ENCODE measurements at places on chromosomes 5 and 9.
A peak's percentile ranks its signal among the peaks of the same experiment; 100 is the strongest.

DNA sequence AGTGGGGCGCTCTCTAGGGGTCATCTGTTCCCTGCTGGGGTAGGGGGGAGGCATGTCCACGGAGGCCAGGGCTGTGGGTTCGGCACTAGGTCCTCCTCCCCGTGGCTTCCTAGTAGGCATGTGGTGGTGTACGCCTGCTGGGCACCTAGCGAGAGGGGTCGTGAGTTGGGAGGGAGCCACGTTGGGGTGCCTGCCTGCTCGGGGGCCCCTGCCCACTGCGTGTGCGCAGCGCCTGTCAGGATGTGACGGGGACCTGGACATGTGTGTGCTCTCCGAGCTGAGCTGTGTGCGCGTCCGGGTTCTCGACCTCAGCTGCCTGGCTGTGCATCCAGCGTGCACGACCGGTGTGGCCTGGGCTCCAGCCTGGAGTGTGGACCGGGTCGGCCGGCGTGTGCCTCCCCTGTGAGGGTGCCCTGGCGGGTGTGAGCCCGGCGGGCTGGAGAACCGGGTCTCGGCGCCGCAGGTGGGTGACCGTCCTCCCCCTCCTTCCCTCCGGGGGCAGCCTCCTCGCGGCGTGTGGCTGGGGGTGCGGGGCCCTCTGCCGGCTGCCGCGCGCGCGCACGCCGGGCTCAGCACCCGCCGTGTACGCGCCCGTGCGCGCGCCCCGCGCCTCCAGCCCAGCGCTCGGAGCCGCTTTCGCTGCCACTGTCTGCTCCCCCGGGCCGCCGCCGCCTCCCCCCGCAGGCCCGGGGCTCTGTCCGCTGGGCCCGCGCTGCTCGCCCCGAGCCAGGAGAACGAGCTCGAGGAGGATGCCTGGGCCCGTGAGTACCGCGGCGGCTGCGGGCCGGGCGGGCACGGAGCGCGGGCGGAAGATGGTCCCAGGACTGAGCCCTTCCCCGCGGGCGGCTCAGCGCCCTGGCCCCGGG is at the start of gene PRR7:
Gene PRR7, plus strand, starts transcription at position 615 of the 866 bp plus-strand sequence. CDS start 8,254 bp downstream, outside the sequence.
- no peak for DNase-seq

DNA sequence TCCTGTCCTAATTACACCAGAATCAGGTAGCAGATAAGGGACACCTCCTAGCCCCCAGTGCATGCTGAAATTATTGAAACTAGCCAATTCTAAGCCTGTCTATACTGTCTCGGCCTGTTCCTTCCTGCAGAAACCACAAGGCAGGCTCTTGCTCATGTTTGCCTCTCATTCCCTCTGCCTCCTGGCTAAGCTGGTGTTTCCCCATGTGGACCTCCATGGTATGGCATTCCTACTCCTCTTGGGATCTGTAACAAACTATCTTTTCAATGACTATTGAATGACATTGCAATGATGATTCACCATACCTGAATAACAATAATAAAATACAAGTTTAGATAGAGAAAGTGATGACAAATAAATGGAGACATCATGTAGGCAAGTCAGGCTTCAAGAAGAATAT is 35.6 kb upstream of the ADAMTS16 start:
- no peak for DNase-seq

GRCh38 chr9:71121275-71122021 is at the start of gene TRPM3:
Gene TRPM3, minus strand, starts transcription at chr9:71121621. Its CDS starts 267 bp downstream, at chr9:71121354.
- DNase-seq: no peak

- no peak for DNase-seq
Measured at GRCh38 chr9:25003686-25004085, 458.0 kb upstream of the IZUMO3 start.

GRCh38 chr5:6359555-6360322 is 18.6 kb downstream of the MED10 start:
- DNase-seq: no peak

DNA sequence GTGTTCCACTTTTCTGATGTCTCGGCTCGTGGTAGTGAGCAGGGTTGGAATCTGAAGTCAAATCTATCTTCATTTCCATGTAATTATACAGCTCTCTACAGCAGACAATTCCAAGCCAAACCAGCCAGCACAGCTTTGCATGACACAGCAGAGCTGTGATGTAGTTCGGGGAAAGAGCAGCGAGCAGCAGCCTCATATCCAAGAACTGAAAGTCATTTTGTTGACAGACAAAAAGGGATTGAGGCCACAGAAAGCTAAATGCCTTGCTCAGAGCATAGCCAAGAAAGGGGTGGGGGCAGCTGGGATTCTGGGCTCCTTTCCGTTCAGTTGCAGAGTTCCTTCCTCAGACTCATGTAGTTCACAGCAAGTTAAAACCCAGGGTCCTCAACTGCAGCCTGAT is 32.1 kb downstream of the LCP2 start:
- peak; percentile 86 for DNase-seq

- DNase-seq: no peak
Measured at GRCh38 chr5:142982821-142983200, 212.6 kb downstream of the ARHGAP26 start.

GRCh38 chr5:56048124-56048523 is 53.4 kb upstream of the IL6ST start:
- no peak for DNase-seq

DNA sequence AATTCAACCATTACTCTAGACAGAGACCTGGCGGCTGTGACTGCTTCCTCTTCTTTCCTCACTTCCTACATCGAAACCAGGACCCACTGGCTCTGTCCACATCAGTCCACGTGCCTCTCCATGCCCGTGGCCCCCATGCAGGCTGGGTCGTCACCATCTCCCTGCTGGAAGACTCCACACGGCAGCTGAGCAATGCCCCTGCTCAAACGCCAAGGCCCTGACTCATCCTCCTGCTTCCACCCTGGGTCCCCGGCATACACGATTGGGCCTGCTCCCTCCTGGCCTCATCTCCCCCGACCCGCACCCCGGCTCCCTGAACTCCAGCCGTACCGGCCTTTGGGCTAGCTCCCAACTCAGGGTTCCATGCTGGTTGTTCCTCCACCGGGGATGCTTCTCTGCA is 67.2 kb upstream of the IER5L start:
- DNase-seq: no peak

DNA sequence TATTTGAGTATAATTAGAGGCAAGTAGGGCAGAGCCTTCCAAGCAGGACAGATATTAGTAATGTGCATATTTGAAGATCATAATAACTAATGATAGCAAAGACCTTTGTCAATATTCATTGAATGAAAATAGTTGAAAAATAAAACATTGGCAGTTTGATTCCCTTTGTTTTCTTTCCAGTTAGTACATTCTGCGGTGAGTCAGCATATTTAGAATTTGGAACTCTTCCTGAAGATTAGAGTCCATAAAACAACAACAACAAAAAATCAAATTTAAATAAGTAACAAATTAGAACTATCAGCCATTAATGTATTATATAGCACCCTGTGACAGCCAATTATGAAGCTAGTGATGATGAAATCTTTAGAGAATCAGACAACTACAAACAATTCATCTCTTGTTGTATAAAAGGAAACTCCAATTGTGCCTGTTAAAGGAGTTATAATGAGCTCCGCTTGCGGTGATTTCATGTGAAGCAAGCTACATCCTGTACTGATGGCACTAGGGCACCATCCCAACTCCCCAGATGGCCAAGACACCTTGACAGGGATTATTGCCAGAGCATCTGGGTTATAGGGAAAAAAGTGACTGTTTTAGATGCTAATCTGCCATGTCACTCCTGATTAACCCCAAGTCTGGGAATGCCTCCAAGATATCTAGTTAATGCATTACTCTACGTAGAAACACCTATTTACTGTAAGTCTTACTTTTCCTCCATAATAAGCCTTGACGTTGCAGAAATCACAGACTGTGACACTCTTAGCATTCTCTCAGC is 6.8 kb downstream of the IFNA8 start:
- no peak for DNase-seq

- no peak for DNase-seq
Measured at GRCh38 chr9:95874989-95875304, 544 bp upstream of the ERCC6L2 start.

DNA sequence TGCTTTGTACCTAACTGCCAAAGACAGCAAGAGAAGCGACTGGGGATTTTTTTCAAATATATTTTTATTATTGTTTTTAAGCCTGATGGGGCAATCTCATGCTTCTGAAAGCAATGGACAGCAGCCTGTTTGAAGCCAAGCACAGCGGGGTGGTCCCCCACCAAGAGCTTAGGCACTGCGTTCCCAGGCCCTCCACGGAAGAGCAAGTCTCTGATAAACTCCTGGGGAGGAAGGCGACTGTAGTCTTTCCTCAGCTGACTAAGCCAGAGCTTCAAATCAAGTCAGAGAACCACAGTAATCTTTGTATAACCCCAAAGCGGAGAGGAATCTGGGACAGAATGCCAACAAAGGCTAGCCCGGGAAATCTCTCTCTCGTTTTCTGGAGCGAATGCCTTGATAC is 54.4 kb downstream of the ARSB start:
- DNase-seq: no peak

DNA sequence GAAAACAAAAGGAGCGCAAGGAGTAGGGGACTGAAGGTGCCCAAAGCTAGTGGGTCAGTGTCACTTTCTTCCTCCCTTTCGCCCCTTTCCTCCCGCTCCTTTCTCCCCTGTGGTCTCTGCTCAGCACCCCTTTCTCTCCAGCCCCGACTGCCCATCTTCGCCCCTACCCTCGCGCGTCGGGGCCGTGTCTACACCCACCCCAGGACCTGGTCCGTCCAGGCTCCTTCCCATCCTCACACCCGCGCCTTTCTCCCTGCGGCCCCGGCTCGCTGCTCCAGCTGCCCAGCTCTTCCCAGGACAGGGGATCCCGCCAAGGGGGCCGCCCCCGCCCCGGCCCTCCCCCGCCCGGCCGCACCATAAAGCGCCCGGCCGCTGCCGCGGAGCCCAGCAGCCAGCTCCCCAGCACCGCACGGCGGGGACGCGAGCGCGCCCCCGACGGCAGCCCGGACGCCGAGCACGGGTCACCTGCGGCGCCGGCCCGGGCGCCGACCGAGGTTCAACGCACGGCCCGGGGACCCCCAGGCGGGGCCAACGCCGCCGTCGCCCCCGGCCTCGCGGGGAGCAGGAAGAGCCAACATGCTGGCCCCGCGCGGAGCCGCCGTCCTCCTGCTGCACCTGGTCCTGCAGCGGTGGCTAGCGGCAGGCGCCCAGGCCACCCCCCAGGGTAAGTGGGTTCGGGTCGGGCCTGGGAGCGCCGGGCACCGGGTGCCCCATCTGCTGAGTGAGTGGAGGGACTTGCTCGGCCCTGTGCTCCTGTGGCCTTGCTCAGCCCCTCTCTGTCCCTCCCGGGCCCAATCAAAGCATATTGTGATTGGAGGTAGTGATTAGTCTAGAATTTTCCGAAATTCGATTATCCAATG is at the start of gene THBS4:
Gene THBS4, plus strand, starts transcription at position 387 of the 860 bp plus-strand sequence. Its CDS starts 190 bp downstream, at position 577.
- no peak for DNase-seq

GRCh38 chr9:131067625-131068024 is 28.7 kb upstream of the AIF1L start:
- no peak for DNase-seq

GRCh38 chr5:40781843-40782409 is 16.2 kb downstream of the PRKAA1 start:
- no peak for DNase-seq

DNA sequence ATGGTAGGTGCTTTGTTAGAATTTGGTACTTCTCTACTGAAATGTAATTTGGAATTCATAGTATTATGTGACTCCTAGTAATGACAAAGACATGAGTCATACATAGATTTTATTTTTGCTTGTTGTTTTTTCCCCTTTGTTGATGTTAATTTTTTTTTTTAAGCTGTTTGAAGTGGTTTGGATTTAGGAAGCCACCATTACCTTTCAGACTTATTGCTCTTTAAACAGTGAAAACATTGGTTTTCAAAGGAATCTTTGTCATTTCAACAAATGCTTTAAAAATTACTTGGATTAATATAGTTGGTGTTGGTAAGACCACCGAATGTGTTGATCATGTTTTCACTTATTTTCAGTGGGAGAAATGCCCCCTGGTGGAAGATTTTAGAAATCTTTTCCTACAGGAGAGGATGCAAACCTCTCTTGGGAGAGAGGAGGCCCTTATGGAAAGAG is 170.1 kb upstream of the PITX1 start:
- no peak for DNase-seq

GRCh38 chr5:84585218-84585617 is 200.5 kb upstream of the EDIL3 start:
- no peak for DNase-seq

- no peak for DNase-seq
Measured at GRCh38 chr5:89437450-89438435, 554.8 kb upstream of the MEF2C start.

- DNase-seq: no peak
Measured at GRCh38 chr9:100468041-100468440, 4.9 kb upstream of the TMEFF1 start.

- no peak for DNase-seq
Measured at GRCh38 chr5:54357408-54358058, 47.2 kb upstream of the ARL15 start.

DNA sequence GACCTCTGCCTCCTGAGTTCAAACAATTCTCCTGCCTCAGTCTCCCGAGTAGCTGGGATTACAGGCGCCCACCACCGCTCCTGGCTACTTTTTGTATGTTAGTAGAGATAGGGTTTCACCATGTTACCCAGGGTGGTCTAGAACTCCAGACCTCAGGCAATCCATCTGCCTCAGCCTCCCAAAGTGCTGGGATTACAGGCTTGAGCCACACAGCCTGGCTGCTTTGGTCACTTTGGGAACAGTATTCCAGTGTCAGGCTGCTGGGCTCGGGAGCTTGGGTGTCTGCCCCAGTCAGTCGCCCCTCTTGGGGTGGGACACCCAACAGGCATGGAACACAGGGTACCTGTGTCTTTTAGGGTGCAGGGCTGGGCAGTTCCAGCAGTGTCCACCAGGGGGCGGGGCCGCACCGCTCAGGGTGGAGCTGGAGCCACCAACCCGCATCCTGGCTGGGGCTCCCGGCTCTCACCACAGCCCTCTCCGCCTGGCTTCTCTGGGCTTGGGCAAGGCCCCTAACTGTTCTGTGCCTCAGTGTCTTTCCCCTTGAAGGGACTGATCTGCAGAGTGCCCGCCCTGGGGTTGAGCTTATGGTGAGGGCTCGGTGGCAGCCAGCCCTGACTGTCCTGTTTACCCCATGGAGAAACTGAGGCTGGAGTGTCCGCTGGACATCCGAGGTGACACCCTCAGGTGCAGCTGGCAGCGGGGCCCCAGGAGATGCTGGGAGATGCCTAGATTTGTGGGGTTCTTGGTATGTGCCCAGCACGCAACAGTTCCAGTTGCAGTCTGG is 6.4 kb upstream of the RNU6ATAC start:
- DNase-seq: no peak

DNA sequence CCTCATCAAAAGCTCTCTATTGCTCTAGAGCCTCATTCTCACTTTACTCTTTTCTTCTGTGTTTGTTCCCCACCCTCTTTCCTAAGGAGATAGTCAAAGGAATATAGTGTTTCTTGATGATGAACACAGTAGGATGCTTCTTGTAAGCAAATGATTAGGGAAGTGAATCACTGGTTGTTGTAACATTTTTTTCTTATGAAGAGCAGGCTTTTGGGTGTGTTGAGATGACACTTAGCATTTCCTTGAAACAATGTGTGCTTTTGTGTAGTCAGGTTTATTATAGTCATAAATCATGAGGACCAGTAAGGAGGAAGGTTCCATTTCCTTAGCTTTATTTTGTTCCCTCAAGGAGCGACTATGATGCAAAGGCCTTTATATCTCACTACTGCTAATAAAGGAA is 1991.3 kb upstream of the C9orf72 start:
- no peak for DNase-seq

- DNase-seq: no peak
Measured at GRCh38 chr5:7801891-7802614, 48.9 kb downstream of the CFAP90 start.
